ENCODE measurements at places on chromosomes 6 and 20.

- DNase-seq = no peak
Measured at GRCh38 chr6:135789375-135790050, 62.0 kb upstream of the PDE7B start.

DNA sequence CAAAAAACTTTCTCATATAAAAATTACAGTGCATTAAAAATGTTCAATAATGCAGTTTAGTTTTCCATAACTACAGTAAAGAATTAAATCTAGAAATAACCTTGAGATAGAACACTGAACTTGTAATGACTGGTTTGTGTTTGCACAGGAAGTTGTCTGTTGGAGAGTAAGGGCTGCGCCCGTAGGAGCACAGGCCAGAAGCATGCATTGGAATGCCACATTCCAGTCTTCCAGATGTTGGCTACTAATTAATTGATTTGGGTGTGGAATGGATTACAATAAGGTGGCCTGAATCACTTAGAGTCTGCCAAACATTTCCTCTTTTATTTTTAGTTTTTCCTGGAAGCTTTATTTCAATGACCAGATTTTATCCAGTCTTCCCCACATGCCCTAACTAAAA is 582.6 kb upstream of the MMS22L start:
- DNase-seq = no peak

- no peak for DNase-seq
Measured at GRCh38 chr6:125300992-125301434, 754 bp downstream of the HDDC2 start.

DNA sequence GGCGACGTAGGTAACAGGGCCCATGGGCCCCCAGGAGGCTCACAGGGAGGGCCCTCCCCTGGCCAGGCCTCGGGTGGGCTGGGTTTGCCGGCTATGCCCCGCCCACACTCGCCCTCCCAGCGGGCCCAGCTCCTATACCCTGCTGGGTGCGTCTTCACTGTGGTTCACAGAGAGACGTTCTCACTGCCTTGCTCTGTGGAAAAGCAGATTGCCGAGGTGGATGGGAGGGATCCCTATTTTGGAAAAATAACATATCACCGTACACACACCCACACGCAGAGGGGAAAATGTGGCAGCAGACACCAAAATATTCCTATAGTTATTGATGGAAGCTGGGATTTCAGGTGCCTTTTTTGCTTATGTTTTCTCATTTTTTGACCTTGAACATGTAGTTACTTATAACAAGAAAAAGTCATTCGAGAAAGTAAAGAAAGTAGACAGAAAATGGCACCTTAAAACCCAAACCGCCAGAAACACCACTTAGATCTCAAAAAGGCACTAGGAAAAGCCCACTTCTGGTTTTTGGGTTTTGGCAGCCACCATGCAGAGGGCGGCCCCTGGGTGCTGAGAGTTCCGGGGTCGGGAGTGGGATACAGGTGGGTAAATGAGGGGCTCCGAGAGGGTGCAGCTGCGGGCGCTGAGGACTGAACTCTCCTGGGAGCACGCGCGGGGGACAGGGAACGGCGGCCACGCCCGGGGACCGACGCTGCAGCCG is 49.4 kb downstream of the TMEM242 start:
- peak; percentile 69 for DNase-seq

GRCh38 chr20:34637245-34638038 is 39.5 kb downstream of the PIGU start:
- no peak for DNase-seq

GRCh38 chr6:3965071-3965718 is 113.7 kb downstream of the FAM217A start:
- no peak for DNase-seq

- DNase-seq = no peak
Measured at GRCh38 chr6:2730353-2731107, 20.2 kb downstream of the MYLK4 start.

GRCh38 chr6:9252799-9253198 is 817.5 kb upstream of the SLC35B3 start:
- no peak for DNase-seq

DNA sequence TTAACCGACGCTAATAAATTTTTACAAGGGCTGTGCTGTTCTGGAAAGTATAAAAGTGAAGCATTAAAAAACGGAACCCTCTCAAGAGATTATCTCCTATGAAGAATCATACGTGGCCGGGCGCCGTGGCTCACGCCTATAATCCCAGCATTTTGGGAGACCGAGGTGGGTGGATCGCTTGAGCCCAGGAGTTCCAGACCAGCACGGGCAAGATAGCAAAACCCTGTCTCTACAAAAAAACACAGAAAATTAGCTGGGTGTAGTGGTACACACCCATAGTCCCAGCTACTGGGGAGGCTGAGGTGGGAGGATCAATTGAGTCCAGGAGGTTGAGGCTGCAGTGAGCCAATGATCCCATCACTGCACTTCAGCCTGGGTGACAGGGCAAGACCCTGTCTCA is 83.4 kb downstream of the GMPR start:
- DNase-seq = no peak

- DNase-seq = no peak
Measured at GRCh38 chr6:133796235-133796634, 92.7 kb upstream of the TCF21 start.

GRCh38 chr20:3839328-3839727 is 7.3 kb upstream of the MAVS start:
- no peak for DNase-seq

- no peak for DNase-seq
Measured at GRCh38 chr20:46375771-46376170, 30.6 kb downstream of the ELMO2 start.

GRCh38 chr6:45595010-45595851 is 217.5 kb upstream of the SUPT3H start:
- DNase-seq = no peak

DNA sequence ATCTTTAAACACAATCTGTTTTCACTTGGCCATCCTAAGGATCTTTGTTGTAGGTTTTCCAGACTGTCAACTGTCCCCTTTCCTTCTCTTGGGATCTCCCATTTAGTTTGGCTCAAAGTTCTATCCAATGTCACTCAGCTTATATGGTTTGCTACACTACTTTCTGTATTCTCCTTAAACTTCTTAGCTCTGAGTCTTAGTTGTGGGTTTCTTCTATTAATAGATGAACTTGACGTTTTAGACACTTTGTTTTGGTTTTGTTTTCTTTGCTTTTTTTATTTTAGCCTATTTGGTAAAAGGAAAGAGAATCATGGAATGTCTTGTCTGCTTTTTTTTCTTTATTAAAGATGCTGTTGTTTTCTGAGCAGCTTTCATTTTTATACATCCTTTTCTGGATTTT is 11.4 kb downstream of the RMND1 start:
- DNase-seq = no peak

DNA sequence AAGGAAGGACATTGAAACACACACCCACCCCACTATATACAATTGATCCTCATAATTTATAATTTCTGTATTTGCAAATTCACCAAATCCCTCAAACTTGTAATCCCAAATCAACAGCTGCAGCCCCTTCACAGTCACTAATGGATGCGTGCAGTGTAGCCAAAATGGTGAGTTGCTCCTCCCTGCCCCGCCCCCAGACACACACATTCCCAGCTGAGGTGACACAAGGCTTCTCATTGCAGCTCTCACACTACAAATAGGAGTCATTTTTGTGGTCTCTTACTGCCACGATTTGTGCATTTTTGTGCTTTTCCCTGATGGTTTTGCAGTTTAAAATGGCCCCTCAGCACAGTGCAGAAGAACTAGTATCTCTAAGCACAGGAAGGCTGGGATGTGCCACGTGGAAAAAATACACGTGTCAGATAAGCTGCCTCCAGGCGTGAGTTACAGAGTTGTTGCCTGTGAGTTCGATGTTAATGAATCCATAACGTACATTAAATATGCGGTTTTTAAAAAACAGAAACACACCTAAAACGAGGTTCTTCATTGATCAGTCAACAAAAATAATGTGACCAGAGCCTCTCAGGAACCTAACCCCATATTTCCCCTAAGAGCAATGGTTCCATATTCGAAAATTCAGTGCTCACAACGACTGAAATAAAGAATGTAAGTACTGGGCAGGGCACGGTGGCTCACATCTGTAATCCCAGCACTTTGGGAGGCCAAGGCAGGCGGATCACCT is 8.2 kb downstream of the ATP9A start:
- no peak for DNase-seq

GRCh38 chr20:39479196-39479810 is 517.2 kb downstream of the DHX35 start:
- no peak for DNase-seq

GRCh38 chr6:29887330-29887818 is 55.0 kb upstream of the HLA-A start:
- peak; percentile 20 for DNase-seq

DNA sequence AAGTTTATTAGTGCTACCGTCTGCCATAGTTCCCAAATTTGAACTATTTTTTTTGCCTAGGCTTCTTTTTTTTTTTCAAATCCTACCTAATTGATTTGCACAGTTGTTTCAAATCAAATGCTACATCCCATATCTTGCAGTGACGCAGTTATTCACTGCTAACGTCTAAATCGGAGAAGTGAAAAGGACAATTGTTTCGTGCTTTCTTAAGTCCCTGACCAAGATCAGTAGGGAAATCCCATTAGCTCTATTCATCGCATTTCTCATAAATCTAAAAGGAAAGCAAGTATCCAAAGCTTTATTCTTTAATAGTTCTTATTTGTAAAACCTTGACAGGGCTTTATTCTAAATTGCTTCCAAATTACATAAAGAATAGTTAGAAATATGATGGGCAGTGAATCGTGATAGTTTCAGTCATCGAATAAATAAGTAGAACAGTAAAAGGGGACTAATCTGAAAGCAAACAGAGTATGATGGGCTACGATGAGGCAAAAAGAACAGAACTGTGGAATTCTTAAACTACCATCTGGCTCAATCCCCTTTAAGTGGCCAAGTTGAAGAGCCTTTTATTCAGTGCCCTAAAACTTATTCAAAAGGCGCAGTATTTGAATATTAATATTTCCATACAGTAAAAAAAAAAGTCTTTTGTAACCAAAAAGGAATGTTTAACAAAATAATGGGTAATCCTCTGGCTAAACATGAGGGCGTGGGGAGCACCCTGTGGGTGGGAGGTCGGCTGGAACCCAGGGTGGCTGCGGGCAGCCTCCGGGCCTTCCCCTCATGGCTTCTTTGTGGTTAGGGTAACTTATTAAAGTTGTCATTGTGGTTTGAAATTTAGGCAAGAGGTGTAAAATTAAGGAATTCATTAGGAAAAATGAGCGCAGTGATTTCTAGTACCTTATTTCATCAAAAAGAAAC is 3.0 kb upstream of the ARID1B start:
- no peak for DNase-seq

- DNase-seq = no peak
Measured at GRCh38 chr6:144710207-144710606, 425.1 kb downstream of the UTRN start.

GRCh38 chr6:55199239-55199638 is 24.9 kb downstream of the HCRTR2 start:
- no peak for DNase-seq

- no peak for DNase-seq
Measured at GRCh38 chr6:111806165-111806547, 67.1 kb downstream of the FYN start.

- no peak for DNase-seq
Measured at GRCh38 chr20:24942679-24943078, 6.4 kb upstream of the CST7 start.

GRCh38 chr20:33812908-33813462 is 1.8 kb downstream of the CHMP4B start:
- no peak for DNase-seq

DNA sequence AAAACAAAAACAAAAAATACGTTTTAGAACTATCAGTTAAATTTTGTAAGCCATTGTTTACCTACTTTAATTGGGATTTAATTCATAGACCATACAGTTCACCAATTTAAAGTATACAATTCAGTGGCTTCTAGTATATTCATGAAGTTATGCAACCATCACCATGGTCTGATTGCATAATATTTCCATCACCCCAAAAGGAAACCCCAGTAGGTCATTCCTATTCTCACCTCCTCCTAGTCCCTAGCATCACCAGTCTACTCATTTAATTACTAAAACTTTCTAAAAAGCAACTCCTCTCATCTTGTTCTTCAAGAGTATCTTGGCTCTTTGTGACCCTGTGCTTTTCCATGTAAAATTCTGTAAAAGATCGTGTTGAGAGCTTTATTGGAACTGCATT is 60.2 kb downstream of the ASXL1 start:
- DNase-seq = no peak

DNA sequence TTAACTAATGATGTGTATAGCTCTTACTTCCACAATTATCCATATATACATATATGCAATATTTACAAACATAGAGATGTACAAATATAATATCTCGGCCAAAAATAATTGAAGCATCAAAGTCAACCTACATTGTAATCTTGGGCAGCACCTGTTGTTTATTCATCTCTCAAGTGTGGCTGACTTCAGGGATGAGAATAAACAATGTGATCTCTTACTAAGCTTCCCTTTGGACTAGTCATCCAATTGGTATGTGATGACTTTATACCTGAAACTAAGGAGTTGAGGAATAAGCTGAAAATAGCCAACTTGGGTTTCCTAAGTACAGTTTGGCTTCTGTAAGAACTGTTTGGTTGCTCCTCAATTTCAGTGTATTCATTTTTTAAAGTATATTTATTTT is 256.6 kb downstream of the KHDC1L start:
- no peak for DNase-seq

DNA sequence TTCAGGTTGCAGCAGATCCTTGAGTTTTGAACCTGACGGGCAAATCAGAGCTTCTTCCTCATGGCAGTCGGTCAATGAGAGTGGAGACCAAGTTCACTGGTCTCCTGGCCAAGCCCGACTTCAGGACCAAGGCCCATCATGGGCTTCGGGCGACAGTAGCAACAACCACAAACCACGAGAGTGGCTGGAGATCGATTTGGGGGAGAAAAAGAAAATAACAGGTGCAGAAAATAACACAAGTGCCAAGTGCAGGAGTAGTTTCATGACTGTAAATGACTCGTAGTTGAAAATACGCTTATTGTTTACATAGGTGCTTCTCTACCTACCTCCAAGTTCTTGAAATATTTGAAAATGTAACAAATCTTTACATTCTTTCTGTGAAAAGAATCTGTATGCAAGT is 56.1 kb downstream of the DCBLD1 start:
- no peak for DNase-seq

DNA sequence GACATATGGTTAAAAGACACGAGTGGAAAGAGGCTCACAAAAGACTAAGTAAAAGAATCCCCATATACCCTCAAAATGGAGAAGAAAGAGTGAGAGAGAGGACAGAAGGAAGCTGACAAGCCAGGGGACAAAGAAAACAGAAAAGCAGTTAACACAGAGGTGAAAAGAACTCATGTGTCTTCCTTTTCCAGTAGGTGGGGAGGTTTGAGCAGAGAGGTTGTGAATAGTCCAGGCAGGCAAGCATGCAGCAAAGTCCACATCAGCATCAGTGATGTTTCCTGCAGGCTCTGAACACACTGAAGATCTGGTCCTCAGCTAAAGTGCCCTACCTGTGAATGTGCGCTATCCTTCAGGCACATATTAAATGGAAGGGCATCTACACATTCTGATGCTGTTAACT is 196.5 kb upstream of the IRAK1BP1 start:
- DNase-seq = no peak

GRCh38 chr6:168704678-168705077 is 263.7 kb downstream of the SMOC2 start:
- DNase-seq = no peak

All from T-cell (primary cell).